Activated naive CD8-positive, alpha-beta T cell treated with anti-CD3 and anti-CD28 coated beads for 36 hours (primary cell): ENCODE measurements at places on chromosomes 6 and 20. TPM values are rescaled to one million over a fixed set of nuclear protein-coding genes. Genes with fewer than 3 reads are reported as not detected.

Gene DNAH8
- 0.08 TPM for total RNA-seq

Gene LAMA5
- 0.91 TPM for total RNA-seq

Gene TSHZ2
- 0.74 TPM for total RNA-seq

Gene ASCC3
- total RNA-seq: 53.6 TPM

Gene PHACTR1
- total RNA-seq: 0.58 TPM

Gene DAAM2
- not detected for total RNA-seq

Gene SLC13A3
- total RNA-seq: not detected

Gene ERVFRD-1
- total RNA-seq: not detected

Gene SRSF12
- 0.74 TPM for total RNA-seq

Gene IFNGR1
- total RNA-seq: 22.1 TPM

Gene TSBP1
- total RNA-seq: not detected

Gene MCUR1
- total RNA-seq: 45.5 TPM

Gene MAP1LC3A
- 0.62 TPM for total RNA-seq

Gene PTCHD4
- total RNA-seq: not detected

Gene C6orf163
- 0.98 TPM for total RNA-seq

Gene ANGPT4
- not detected for total RNA-seq

Gene VTA1
- total RNA-seq: 66.3 TPM

Gene ACTR5
- 7.5 TPM for total RNA-seq

Gene NRM
- 19.7 TPM for total RNA-seq

Gene HRH3
- not detected for total RNA-seq

Gene MCCD1
- total RNA-seq: not detected

Gene ABHD12
- total RNA-seq: 18.4 TPM

Gene RBPJL
- not detected for total RNA-seq

Gene ADGRB3
- total RNA-seq: not detected

Gene ELOVL5
- total RNA-seq: 88.3 TPM

Gene TRIM31
- total RNA-seq: not detected

Gene GRM1
- not detected for total RNA-seq

Gene DLK2
- total RNA-seq: 0.93 TPM

Gene ZNF165
- total RNA-seq: 4.3 TPM

Gene CRISP3
- not detected for total RNA-seq

Gene CCN2
- not detected for total RNA-seq

Gene FAM83B
- not detected for total RNA-seq

Gene PYGB
- total RNA-seq: 31.0 TPM

Gene BMP7
- not detected for total RNA-seq

Gene CYP24A1
- total RNA-seq: not detected

Gene SLC17A2
- not detected for total RNA-seq

Gene HSPA1L
- total RNA-seq: 1.2 TPM

Gene EPPIN
- not detected for total RNA-seq

Gene PLCB4
- not detected for total RNA-seq

Gene TXLNB
- total RNA-seq: 0.19 TPM
